Inflammatory macrophage treated with lipopolysaccharide for 4 hours (primary cell): ENCODE measurements at places on chromosomes 16 and 17.

- peak; percentile 64 for DNase-seq
Observed at GRCh38 chr17:42182927-42183734, 2.1 kb downstream of the HCRT start.

GRCh38 chr17:72104863-72105234, 16.0 kb upstream of the SOX9 start:
- DNase-seq = no peak

DNA sequence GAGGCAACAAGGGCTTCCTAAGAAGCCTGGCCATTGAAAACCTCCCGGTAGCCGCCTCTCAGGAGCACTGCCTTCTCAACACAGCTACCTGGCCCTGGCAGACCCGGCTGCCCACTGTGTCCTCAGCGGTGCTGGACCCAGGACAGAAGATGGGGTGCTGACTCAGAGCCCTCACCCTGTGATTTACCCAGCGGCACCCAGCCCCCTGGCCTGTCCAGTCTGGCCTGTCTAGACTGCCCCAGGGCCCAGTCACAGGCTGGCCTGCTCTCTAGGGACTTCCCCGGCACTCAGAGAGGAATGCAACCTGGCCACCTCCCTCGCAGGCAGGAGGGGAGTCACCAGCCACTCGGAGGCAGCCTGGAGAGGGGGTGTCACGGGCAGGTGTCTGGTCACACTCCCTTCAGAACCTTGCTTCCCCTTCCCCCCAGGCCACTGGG, 20.1 kb downstream of the PIEZO1 start:
- no peak for DNase-seq

DNA sequence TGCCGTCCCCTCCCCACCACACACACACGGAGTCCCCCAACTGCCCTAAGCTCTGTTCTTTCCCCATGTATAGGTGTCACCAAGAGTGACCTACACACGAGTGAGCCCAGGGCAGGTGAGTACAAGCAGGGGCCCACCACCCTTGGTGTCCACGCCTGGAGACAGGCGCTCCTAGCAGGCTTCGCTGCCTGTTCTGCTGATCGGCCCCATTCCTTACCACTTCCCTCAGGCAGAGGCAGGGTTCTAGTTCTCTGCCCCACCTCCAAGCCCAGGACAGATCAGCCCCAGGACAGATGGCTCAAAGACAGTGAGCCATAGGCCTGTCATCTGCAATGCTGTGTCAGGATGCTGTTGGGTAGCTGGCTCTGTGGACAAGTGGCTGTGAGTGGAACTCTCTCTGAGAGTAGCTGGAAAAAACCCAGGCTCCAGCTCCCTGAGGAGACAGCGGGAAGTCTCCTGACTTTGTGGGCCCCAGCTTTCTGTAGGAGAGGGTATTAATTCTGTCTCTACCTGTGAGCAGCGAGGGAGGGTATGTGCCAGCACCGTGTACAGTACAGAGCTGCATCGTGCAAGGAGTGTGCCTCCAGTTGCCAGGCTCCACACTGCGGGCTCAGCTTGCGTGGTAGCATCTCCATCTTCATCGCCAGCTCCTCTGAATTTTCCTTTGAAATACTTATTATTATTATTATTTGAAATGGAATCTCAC, 897 bp downstream of the TP53I13 start:
- DNase-seq = no peak

DNA sequence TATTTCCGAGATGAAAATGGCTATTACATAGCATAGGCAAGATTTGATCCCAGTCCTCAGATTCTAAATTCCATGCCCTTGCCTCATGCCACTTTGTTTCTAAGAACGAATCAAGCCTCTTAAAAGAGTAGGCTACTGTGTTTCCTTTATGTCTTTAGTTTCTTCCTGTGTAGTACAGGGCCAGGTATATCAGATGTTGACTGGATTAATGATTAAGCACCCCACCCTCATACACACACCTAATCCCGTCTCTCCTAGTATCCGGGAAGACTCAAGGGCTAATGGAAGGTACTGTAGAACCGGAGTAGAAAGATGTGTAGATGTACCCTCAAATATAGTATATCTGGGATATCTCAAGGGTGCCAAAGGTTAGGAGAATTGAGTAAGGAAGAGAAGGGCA, 6.7 kb downstream of the TOM1L1 start:
- DNase-seq = no peak

DNA sequence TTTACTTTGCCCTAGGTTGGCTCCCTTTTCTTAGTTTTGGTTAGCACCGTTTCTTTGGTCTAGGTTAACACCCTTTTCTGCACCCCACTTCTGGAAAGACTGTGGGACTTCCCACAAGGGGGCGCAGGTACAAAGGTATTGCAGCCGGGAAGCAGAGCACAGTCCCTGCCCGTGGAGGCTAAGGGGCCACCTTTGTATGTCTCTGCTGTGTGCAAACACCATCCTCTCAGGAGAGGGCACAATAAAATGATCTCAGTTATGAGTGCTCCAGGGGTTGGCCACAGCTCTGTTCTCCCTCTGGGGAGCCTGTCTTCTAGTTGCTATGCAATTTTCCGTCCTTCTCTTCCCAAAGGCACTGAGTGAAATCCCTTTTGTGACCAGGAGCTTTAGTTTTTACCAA, 28.4 kb upstream of the TMC5 start:
- DNase-seq = no peak

DNA sequence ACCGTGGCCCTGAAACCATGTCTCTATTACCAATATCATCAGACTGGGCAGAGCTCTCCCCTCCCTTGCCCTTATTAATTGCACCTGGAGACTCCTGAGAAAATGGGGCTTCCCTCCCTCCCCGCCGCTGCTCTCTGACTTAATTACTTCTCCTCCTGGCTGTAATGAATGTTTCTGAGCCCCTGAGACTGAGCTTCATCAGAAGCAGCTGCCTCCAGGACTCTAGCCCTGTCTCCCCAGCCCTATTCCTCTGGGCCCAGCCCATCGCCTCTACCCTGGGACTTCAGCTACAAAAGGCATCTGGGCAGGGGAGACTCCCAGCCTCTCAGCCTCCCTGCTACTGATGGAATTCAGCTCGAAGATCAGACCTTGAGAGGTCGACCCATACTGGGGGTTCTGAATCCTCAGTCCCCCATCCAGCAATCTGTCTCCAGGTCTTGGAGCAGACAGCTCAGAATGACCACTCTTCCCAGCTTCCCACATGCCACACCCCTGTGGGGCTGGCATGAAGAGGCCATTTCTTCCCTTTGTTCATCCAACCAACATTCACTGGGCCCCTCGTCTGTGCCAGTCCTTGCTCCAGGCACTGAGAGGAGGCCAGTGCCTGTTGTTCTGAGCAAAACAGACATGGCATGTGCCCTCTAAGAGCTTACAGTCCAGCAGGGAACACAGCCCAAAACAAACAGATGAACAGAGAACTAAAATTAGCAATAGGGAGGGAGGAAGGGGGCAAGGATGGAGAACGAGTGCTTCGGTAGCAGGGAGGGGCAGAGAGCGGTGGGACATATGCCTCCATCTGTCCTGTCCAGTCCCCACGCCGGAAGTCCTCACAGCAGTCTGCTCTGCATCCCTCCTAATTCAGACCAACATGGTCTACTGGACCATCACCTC, 17.0 kb upstream of the NAGS start:
- no peak for DNase-seq

- DNase-seq = no peak
Observed at GRCh38 chr17:63450551-63450950, 4.4 kb upstream of the CYB561 start.

GRCh38 chr16:22214402-22214801, 8.3 kb downstream of the EEF2K start:
- DNase-seq = no peak

- DNase-seq = peak; percentile 59
Observed at GRCh38 chr16:77584205-77584859, 138.0 kb upstream of the NUDT7 start.

- DNase-seq = no peak
Observed at GRCh38 chr17:39995438-39995837, 14.8 kb downstream of the PSMD3 start.

DNA sequence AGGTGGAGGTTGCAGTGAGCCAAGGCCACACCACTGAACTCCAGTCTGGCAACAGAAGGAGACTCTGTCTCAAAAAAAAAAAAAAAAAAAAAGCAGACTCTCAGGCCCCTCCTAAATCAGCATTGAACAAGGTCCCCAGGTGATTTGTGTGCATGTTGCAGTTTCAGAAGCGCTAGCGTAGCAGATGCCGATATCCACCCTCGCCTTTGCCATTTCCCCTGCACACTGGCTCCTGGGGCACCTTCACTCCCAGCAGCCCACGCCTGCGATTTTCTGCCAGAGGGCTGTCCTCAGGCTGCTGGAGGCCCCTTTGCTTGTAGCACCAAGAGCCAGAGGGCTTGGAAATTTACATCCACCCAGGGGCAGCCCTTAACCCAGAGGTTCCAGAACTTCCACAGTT, 95.6 kb downstream of the WSCD1 start:
- no peak for DNase-seq

- no peak for DNase-seq
Observed at GRCh38 chr16:13995194-13995593, 75.2 kb downstream of the ERCC4 start.
